ENCODE measurements at places on chromosomes 5 and 9.
A peak's percentile ranks its signal among the peaks of the same experiment; 100 is the strongest.

DNA sequence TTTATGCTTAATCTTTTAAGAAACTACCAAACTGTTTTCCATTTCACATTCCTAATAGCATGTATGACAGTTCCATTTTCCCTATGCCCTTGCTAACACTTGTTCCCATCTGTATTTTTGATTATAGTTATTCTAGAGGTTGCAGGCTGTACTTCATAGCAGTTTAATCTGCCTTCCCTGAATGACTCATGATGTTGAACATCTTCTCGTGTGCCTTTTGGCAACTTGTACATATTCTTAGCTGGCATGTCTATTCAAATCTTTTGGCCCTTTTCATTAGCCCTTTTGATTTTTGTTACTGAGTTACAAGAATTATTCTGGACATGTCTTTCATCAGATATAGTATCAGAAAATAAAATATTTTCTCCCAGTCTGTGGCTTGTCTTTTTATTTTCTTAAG, 320.3 kb downstream of the DIRAS2 start:
- DNase-seq = no peak

DNA sequence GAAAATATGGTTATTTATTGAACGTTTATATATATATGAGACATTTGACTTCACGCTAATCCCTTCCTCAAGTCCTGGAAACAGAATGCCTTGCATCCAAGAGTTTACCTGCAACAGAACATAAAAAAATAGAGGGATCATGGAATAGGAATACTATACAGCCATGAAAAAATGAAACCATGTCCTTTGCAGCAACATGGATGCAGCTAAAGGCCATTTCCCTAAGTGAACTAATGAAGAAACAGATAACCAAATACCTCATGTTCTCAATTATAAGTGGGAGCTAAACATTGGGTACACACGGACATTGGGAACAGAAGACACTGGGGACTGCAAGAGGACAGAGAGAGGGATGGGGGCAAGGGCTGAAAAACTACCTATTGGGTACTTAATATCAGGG, 13.0 kb downstream of the BAAT start:
- DNase-seq = no peak

DNA sequence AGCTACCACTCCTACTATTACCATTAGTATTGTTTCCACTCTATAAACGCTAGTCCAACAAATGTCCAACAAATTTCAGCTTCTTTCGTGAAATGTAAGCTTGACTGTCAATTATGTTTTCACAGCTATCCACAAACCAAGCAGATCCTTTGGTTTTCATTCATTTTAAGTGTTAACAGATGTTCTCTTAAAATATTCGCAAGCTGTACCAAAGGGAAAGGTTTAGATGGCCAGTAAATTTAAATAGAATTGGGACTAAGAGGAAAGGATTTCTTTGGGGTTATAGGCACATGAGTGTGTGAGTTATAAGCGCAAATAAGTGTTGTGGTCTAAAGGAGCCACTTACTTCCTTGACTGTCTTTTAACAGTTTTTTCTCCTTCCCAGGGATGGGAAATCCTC, 136.8 kb upstream of the ADRA1B start:
- DNase-seq = no peak

DNA sequence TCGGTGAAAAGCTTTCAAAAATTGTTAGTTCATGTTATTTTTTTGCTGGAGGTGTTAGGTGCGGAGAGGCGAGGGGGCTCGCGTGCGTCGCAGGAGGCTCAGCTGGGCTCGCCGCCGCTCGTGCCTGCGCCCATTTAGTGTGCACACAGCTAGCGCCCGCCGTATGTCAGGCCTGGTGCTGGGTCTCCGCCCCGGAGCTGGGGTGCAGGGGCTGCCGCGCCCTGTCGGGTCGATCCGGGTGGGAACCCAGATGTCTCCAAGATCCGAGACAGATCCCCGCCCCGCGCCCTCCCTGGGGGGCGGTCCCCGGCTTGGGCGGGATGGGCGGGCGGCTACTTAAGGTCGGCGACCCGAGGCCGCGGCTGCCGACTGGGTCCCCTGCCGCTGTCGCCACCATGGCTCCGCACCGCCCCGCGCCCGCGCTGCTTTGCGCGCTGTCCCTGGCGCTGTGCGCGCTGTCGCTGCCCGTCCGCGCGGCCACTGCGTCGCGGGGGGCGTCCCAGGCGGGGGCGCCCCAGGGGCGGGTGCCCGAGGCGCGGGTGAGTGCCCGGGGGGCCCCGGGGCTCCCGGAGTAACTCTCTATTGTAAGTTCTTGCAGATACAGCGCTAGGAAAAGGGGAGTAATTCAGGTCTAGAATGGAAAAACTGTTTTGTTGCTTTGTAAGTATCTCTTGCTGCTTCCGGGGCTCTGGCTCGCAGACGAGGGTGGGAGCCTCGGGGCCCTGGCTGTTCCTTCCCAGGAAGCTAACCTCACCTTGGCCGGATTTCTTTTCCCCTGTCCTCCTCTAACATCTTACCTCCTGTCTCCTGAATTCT, 31.7 kb downstream of the GSN start:
- DNase-seq = peak; percentile 21

GRCh38 chr5:158320178-158320674, 461.3 kb upstream of the CLINT1 start:
- no peak for DNase-seq

DNA sequence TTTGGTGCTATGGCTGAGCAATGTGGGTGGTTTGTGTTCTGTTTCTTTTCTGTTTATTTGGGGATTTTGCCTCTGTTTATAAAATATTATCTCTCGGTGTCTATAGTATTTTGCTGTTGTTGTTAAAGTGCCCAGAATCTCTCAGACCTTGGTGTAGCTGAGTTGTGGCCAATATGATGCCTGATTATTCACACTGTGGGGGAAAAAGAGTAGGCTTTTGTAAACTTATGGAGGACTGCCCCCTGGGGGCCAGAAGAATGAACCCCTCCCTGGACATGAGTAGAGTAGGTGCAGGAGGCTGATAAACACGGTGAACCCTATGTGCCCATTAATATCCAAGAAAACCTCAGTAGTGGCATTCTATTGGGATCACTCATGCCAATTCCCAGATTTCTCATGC, 49.0 kb upstream of the DPYSL3 start:
- no peak for DNase-seq

DNA sequence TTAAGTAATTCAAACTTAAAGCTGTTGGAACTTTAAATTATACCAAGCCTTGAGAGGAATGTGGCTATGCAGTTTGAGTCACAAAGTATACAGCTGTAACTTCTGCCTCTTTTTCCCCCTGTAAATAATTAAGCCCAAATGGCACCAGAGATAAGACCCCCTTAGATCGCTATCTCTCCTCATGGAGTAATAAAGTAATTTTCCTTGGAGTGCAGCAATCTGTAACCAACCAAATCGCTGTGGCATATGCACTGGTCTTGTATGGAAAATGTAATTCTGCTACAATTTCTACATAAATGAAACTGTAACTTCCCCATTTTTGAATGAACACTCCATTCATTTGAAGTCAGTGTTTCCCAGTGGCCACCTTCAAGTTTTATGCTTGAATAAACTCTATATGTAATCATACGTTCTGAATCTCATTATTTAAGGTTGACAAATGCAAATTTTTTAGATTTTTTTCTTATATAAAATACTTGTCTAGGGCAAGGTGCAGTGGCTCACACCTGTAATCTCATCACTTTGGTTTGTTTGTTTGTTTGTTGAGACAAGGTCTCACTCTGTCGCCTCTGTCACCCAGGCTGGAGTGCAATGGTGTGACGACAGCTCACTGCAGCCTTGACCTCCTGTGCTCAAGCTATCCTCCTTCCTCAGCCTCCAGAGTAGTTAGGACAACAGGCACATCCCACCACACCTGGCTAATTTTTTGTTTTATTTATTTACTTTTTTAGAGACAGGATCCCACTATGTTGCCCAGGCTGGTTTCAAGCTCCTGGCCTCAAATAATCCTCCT, 12.3 kb downstream of the SUSD1 start:
- DNase-seq = no peak

GRCh38 chr9:126474206-126474765, 139.4 kb upstream of the LMX1B start:
- no peak for DNase-seq

- DNase-seq = no peak
These were observed 82.9 kb downstream of the TMEM215 start for GRCh38 chr9:32866273-32866672.

Measured in CD4-positive, alpha-beta T cell treated with Interleukin-17A for 4 hours (primary cell).